CD14-positive monocyte (primary cell): ENCODE measurements at places on chromosomes 5 and 9.

DNA sequence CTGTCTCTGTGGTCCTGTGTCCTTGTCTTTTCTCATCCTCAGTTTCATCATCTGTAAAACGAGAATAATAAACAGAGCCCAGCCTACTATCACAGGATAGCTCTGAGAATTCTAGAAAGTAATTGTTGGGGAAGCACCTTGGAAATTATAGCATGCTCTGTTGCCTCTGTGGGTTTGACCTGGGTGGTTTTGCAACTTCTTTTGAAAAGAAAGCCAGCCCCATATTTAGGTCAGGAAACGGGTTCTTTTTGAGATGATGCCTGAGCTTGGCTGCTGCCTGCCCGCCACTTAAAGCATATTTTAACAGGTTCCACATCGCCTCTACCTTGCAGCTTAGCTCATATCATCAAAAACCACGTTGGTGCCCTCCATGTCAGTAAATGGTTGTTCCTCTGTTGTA lies 111.1 kb downstream of the TLR4 start:
- DNase-seq: no peak

- no peak for DNase-seq
Measured at GRCh38 chr5:107576736-107577393, 93.9 kb downstream of the EFNA5 start.

- DNase-seq: no peak
Measured at GRCh38 chr9:34326690-34327089, 2.4 kb downstream of the KIF24 start.

GRCh38 chr5:76641514-76642120 lies 18.4 kb upstream of the F2RL2 start:
- DNase-seq: peak; percentile 37

DNA sequence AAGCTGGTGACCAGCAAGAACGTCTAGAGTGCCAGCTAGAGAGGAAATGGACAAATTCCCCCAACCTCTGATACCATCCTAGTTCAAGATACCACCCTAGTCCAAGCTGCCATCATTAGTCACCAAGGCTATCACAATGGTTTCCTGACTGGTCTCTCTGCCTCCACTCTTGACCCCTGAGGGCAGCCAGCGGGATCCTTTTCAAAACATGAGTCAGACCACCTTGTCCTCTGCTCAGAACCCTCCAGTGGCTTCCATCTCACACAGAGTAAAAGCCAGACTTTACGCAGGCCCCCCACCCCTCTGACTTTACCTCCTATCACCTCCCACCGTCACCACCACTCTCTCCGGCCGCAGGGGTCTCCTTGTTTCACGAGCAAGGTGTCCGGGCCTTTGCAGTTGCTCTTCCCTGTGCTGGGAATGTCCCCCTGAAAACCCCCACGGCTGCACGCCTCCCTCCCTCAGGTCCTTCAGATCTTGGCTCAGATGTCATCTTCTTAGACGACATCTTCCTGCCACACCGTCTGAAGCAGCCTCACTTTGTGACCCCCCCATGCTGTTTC lies 42.2 kb upstream of the FBXW11 start:
- DNase-seq: no peak

DNA sequence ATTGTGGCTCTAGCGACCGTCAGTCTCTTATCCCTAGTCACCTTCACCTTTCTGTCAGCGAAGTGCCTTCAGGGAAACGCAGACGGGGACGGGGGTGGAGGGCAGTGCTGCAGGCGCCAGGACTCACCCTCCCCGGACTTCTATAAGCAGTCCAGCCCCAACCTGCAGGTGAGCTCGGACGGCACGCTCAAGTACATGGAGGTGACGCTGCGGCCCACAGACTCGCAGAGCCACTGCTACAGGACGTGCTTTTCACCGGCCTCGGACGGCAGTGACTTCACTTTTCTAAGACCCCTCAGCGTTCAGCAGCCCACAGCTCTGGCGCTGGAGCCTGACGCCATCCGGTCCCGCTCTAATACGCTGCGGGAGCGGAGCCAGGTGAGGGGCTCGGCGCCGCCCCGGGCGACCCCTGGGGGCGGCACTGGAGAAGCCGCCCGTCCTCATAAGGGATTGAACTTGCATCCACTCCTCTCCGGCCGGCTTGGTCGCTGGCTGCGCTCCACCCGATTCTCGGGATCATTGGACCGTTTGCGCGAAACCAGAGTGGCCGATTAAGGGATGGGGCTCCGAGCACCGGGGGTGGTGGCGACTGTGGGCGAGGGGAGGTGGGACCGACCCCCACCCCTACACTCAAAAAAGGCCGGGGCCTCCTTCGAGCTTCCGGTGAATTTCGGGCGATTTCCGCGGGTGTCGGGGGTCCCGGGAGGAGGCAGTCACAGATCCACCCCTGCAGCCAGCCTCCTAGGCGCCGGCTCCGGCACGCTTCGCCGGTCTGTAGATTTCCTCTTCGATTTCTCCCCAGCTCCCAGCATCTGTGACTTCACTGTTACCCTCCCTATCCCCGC lies 2.7 kb downstream of the PCDHGC5 start:
- DNase-seq: no peak

- DNase-seq: no peak
Measured at GRCh38 chr9:127418037-127418471, 6.1 kb upstream of the ZNF79 start.

DNA sequence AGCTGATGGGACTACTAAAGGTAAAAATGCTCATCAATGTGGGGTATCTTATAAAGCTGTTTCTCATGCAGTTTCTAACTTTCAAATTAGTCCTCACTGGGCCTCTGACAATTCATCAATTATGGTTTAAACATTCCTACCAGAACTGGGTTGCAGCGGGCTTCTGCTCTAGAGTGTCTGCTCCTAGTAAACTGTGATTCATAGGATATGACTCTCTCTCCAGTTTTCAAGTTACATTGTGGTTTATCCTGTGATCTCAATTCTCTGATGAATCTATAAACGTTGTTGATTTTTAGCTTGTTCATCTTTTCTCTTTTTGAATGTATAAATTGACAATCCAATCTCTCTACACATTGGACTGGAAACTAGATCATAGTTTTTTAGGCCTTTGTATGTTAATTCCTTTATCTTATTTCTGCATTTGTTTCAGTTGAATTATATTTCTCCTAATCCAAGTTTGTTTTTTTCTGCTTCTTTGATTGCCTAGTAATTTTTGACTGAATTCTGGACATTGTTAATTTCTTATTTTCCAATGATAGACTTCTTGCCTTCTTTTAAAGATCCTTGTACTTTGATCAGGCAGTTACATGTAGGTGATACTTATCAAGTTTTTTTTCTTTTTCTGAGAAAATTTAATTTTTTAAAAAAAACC lies 822.6 kb downstream of the TLE1 start:
- DNase-seq: no peak

DNA sequence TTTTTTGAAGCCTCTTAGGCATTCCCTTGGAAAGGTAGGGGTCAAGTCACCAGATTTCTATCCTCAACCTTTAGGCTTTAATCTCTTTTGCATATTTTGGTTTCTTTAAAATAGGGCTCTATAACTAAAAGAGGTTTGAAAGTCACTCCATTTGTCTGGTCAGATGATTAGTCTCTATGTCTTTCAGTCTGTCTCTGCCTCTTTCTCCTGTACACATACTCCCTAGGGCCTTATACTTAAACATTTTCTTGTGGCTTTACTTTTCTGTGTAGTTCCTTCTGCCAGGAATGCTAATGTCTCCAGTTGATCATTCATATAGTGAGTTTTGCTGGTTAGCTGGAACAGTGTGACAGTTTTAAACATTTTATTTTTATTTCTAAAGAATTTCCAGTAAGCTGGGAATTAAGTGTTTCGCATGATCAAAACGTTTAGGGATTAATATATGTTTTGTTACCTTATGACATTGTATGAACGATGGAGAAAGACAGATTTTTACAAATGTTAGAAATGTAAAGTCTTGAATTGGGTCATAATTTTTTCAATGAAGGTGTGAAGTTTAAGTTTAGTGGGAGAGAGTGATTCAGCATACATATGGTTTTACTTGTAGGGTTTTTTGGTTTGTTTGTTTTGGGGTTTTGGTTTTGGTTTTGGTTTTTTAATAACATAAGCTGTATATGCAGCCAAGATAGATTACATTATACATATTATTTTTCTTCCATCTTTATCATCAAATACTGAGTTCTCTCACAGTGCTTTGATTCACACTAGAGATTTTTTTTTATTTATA lies 90.6 kb downstream of the ZCCHC7 start:
- no peak for DNase-seq

GRCh38 chr9:131253891-131254491 lies 22.3 kb downstream of the FAM78A start:
- DNase-seq: peak; percentile 80

- DNase-seq: no peak
Measured at GRCh38 chr5:91123291-91123690, 259.8 kb downstream of the ARRDC3 start.

DNA sequence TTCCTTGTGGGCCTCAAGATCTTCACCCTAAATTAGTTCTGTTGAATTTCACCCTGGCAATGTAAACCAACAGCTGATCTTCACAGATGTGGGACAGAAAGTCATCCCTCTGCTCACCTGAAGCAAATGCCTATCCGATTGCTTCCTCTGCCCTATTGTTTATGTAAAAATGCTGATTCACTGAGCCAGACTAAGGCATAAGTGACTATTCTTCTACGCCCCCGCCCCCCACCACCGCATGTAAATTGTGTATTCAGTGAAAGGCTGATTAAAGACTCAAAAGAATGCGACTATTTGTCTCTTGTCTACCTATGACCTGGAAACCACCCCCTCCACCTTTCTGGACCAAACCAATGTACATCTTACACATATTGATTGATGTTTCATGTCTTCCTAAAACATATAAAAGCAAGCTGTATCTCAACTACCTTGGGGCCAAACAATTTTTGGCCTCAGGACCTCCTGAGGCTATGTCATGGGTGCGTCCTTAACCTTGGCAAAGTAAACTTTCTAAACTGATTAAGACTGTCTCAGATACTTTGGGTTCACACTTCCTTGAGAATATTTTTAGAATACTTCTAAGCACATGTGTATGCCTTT lies 129.7 kb upstream of the BOD1 start:
- DNase-seq: no peak

DNA sequence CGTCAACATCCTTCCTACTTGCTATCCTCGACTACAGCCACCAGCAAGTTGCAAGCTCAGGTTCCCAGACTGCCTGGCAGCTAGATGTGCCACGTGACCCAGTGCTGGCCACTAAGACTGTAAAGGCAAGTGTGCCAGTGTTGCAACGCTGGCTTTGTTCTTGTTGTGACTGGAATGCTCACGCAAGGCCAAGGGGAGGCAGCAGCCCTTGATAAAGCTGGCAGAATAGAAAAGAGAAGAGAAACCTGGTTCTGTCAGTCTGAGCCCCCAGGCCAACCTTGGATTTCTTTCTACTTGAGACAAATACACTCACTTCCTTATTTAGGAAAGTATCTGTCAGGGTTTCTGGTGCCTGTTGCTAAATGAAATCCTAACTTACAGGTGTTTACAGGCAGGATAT lies 113.0 kb downstream of the KLHL3 start:
- peak; percentile 98 for DNase-seq

DNA sequence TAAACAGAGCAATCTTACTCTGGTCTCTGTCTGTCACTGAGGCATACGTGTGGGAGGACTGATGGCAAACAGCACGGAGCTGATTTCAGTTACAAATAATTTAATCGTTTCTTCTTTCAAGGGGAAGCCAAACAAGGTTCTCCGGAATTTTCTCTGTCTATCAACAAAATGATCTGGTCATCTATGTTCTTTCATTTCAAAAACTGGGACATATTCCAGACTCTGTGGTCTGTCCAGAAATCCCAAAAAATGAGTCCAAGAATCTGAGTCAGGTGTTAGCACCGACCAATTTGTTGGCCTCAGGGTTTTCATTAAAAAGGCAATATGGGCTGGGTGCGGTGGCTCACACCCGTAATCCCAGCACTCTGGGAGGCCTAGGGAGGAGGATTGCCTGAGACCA lies 69.9 kb upstream of the ZNF608 start:
- no peak for DNase-seq

DNA sequence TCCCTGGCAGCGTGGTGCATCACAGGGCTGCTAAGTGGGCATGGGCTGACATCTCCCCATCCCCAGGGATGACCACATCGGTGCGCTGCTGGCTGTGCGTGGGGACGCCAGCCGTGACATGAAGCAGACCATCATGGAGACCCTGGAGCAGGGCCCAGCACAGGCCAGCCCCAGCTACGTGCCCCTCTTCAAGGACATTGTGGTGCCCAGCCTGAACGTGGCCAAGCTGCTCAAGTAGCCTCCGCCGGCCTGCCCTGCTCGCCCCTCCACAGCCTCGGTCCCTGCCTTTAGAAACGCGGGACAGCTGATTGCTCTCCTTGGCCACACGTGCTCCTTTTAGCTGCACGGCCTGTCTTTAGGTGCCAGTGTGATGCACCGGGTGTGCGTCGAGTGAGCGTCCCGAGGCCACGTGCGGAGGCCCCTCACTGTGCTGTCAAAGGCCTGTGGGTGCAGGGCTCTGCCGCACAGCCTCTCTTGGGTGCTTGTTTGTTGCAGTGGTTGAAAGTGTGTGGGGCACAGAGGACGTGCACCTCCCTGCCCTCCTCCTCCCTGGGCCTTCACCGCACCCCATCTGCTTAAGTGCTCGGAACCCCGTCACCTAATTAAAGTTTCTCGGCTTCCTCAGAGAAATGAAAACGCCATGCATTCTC lies 23.8 kb downstream of the EXOC3 start:
- no peak for DNase-seq

DNA sequence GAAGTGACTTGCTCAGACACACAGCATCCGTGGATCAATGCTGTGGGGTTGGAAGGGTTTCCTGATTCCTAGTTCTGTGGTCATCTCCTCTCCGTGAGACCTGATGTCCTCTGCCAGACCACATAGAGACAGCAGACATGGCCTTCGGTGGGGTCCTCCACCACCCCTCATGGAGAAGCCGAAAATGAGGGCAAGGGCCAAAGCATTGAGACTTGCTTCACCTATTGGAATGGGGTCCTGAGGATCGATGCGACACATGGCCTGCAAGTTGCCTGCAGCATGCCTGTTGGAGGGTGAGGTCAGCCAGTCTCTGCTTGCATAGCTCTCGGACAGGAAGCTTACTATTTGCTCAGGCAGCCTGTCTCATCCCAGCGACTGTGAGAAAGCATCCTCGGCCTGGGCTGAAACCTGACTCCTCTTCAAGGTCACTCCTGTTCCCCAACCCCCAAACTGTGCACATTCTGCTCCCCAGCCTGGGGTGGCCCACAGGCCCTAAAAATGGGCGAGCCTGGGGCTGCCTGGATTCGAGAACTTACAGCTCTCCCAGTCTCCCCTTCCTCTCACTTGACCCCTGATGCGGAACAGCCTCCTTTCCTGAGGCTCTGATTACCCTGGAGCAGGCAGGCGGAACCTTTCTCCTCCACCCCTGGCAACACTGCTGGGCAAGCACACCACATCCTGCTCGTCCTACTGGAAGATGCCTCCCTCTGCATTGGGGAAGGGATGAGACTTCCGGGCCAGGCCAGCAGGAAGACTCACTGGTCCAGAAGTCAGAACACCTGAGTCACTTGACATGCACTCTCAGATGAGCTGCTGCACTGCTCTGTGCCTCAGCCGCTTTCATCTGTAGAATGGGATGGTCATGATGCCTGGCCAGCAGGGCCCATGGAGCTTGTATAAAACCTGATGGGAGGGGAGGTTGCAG lies 186.9 kb downstream of the RGS3 start:
- DNase-seq: no peak

GRCh38 chr9:82080265-82080664 lies 91.7 kb downstream of the SPATA31D1 start:
- DNase-seq: no peak

GRCh38 chr5:3004361-3005080 lies 253.0 kb upstream of the IRX2 start:
- DNase-seq: no peak
